ENCODE measurements at places on chromosomes 4 and X. TPM values are rescaled to one million over a fixed set of nuclear protein-coding genes. Genes with fewer than 3 reads are reported as not detected.
A peak's percentile ranks its signal among the peaks of the same experiment; 100 is the strongest.

The STOX2 gene
- total RNA-seq, result not detected

The USP26 gene
- total RNA-seq, result not detected

The GYPB gene
- total RNA-seq, result not detected

The WDR44 gene
- total RNA-seq, result 9.3 TPM

The LIMCH1 gene
- total RNA-seq, result not detected

The GBA3 gene
- not detected for total RNA-seq

The BTK gene
- not detected for total RNA-seq

DNA sequence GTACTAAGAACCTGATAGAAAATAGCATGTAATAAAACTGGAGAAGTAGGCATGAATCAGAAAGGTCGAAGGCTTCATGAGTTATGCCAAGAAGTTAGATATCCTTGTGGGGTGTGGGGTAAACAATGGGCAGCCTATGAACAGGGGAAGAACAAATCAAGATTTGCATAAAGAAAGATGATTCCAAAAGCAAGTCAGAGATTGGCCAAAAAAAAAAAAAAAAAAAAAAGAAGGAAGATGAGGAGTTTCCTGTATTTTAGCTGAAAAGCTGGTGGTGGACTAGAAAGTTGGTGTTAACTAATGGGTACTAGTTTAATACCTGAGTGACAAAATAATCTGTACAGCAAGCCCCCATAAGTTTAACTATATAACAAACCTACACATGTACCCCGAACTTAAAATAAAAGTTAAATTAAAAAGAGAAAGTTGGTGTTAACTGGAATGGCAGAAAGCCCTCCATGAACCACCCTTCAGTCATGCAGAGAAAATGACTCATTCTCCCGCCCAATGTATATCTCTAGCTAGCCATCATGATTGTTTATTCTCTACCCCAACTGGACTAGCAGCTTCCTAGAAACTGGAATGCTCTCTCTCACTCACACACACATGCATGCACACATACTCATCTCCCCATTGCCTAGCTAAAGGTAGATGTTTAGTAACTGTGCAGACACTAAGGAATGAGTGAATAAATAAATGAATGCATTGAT is 41.7 kb downstream of the ATP11C start:
- no peak for DNase-seq

DNA sequence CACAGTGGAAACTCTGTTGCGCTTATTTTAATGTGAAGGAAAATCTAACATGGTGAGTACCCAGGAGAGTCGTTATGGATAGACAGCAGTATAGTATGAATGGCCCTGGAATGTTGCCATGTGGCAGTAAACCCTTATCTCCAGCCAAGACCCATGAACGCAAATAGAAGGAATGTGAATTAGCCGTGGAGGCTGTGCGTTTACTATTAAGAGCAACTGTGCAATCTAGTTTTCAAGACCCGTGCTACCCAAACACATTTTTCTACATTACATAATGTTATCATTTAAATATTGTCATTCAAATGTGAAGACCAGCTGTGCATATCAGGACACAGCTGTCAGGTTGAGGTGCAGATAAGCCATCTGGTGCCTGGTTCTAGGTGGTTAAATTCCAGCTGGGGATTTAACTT is 13.3 kb upstream of the AGA start:
- DNase-seq, result no peak

GRCh38 chr4:90186229-90186628 is 59.0 kb downstream of the CCSER1 start:
- no peak for DNase-seq

- DNase-seq, result no peak
Measured at GRCh38 chr4:40628888-40629287, 776 bp downstream of the RBM47 start.

DNA sequence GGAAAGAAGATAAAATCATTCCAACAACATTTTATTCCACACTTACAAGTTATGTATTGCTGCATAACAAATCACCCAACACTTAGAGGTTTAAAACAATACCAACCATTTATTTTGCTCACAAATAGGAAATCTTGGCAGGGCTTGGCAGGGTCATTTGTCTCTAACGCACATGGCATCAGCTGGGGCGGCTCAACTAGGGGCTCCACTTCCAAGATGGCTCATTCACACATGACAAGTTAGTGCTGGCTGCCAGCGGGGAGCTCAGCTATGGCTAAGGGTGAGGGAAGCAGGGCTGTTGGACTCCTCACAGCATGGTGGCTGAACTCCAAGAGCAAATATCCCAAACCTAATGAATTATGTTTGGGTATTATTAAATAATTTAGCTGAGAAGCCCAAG is 377.0 kb downstream of the ZNF674 start:
- no peak for DNase-seq

DNA sequence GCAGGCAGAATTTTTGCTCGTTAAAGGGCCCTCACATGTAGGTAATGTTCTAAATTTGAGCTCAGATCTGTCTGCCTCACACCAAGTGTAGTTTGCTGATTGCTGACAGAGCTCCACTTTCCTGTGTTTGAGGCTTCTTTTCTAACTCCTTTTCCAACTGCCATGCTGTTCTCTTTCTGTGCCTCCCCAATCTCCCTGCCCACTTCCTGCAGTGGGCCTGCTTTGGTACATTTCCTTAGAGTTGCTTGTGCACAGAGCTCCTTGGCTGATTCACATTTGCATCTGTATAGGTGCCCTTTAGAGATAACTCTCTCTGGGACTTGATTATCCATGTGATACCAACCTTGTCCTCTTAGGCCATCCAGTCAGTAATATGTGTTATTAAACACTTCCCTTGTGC is 4.5 kb downstream of the MED28 start:
- no peak for DNase-seq

GRCh38 chrX:54452920-54453319 is 12.7 kb downstream of the TSR2 start:
- no peak for DNase-seq

DNA sequence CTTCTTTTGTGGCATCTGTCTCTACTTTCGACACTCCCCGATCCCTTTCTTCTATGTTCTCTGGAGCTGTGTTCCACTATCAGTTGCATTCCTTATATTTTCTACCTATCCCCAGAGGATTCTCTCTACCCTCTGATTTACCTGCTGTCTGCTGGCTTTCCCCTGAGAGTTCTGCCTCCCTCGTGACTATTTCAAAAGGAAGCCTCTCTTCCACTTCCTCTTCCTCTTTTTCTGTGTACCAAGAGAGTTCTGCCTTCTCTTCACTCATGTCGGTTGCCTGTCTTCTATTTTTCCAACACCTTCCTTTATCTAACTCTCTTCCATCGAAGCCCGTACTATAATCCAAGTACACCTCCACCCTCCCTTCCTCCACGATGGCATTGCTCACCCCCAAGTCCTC is 631.7 kb downstream of the SMARCA1 start:
- no peak for DNase-seq

GRCh38 chr4:25874655-25875054 is 11.9 kb upstream of the SEL1L3 start:
- DNase-seq, result no peak

DNA sequence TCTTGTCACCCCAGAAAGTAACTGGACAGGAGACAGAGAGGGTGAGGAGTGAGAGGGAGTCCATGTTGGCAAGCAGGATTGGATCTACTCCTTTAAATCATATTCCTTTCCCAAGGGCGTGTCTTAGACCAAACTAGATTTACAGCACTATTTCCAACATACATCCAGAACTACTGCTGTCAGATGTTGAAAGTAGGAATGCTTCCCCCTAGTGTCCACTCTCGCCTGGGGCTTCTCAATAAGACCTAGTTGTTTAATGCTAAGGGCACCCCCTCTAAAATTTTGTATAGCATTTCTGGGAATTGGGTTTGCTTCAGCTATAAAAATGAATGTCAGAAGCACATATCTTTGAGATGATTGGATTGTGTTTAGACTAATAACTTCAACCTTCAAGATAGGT is 13.3 kb downstream of the OFD1 start:
- DNase-seq, result peak; percentile 43

DNA sequence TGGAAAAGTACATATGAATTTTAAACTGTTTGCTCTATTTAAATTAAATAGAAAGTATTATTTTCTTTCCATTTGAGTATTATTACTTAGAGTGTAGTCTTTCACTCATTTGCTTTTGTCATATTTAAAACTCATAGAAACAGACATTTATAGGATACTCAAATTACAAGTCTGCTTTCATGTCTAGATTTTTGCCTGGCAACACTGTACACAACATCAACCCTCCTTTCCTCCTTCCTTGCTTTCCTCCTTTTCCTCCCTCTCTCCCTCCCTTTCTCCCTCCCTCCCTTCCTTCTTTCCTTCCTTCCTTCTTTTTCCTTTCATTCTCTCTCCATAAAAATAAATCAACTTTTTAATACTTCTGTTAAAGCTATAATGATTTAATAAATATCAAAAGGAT is 2361.2 kb downstream of the ARAP2 start:
- no peak for DNase-seq

All from activated CD4-positive, alpha-beta T cell treated with anti-CD3 and anti-CD28 coated beads for 36 hours (primary cell).